ENCODE measurements at places on chromosomes 5 and 9.

DNA sequence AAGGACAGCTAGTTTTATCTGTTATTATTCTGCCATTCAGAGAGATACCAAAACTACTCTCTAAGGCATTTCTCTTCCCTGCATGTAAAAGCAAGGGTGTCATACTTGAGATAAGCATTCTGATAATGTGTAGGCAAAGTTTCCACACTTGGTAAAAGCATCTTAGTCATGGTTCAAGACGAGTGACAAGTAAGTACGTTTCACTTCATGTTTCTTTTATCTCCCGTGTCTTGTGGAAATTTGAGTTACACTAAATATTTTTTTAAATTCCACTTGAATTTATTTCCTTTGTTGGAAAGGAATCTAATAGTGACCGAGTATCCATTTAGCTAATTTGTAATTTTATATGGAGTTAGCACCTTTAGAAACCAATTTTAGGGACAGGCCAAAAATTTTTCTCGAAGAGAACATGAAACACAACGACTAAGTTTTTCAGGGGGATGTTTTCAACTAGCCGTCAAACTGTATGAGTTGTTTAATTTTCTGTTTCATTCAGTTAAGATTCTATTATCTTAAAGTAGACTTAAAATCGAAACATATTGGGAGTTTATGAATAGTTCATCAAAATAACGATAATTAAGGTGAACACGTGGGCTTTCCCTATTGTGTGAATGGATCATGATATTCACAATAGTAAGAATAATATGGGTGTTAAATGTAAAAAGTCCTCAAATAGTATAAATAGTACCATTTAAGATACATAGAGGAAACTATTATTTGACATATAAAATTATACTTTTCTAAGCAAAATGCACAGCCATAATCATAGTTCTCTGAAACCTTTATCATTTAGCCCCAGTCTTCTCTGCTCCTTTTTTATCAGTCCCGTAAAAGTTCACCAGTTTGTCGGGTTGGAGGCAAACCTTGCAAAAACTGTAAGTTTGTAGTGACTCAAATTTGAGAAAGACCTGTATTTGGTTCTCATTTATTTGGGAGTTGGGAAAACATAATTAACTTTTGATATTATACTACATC, 1.6 kb downstream of the RFESD start:
- DNase-seq: no peak

DNA sequence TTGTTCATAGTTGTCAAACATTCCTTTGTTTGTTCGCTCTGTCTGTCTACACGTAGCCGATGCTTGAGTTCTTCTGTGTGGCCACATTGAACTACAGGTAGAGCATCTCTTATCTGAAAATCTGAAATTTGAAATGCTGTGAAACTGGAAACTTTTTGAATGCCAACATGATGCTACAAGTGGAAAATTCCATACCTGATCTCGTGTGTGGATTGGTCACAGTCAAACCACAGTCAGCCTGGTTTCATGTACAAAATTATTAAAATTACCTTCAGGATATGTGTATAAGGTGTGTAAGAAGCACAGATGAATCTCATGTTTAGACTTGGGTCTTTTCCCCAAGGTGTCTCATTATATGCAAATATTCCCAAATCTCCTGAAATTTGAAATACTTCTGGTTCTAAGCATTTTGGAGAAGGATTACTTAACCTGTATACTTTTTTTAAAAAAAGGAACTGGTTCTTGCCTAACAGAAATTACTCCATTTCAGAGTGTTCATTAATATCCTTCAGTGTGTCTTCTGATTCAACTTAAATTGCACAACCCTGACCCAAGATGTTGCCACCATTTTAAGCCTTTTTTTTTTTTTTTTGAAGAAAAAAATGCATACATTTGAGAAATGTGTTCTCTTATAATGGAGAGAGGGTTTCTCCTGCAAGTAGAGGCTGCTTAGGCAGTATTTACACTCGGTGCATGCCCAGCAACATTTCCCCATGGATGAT, 254.3 kb downstream of the MAST4 start:
- no peak for DNase-seq

GRCh38 chr5:55857247-55857640, 6.1 kb downstream of the IL31RA start:
- no peak for DNase-seq

DNA sequence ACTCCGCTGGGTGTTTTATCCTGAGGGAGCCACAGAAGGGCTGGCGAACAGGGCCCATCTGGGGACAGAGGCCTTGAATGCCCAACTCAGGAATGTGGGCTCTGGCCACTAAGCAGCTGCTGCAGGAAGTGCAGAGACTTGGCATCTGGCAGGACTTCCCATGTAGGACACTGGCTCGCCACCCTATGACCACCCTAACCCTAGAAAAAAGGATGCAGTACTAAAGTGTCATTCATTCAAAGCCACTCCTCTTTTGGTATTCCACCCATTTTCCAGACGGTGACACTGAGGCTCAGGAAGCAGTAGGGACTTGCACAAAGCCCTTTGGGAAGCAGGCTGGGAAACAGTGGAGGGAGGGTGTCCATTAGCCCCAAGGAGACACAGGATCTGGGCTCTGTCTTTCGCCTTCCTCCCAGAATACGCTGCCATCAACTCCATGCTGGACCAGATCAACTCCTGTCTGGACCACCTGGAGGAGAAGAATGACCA, 3.0 kb downstream of the BBLN start:
- no peak for DNase-seq

DNA sequence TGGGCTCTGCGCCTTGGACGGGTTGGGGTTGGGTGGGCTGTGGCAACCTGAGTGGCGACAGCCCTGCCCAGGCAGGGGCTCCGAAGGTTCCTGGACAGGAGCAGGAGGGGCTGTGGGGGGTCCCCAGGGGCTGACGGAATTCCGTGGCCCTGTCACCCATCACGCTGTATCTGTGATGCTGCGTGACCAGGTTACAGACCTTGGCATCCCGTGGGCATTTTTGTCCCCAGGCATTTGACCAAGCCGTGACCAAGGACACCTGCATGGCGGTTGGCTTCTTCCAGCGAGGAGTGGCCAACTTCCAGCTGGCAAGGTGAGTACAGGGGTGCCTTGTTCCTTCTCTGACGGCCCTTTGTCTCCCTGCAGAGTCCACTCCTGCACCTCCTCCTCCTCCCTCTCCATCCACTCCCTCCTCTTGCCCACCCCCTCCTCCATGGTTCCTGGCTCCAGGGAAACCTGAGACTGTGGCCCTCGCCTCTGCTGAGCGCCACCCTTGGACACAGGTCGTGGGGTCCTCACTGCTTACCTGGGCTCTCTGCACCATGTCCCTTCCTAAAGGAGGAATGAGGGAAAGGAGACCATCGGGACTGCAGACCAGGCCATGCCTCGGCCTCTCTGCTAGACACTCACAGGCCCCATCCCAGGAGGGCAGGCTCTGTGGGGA, 3.0 kb downstream of the NOXA1 start:
- DNase-seq: no peak

DNA sequence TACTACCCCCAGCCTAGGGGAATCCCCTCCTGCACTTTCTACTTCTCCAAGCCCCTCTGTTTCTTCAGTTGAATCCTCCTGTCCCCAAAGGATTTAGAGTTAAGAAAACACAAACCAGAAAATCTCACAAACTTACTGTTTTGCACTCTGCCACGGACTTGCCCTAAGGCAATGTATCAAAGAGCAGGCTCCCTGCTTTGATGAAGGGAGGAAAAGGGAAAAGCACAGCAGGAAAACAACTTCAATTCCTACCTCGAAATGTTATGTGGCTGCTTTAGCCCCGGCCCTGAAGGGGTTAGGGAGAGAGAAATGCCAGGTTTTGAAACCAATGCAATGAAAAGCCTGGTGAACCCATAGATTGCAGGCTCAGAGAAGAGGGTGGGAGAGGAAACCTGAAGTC, 254.7 kb downstream of the MAN2A1 start:
- no peak for DNase-seq

- DNase-seq: no peak
Observed at GRCh38 chr5:35821513-35821912, 35.2 kb upstream of the IL7R start.

GRCh38 chr5:132608107-132608506, 49.9 kb upstream of the IL13 start:
- DNase-seq: no peak

DNA sequence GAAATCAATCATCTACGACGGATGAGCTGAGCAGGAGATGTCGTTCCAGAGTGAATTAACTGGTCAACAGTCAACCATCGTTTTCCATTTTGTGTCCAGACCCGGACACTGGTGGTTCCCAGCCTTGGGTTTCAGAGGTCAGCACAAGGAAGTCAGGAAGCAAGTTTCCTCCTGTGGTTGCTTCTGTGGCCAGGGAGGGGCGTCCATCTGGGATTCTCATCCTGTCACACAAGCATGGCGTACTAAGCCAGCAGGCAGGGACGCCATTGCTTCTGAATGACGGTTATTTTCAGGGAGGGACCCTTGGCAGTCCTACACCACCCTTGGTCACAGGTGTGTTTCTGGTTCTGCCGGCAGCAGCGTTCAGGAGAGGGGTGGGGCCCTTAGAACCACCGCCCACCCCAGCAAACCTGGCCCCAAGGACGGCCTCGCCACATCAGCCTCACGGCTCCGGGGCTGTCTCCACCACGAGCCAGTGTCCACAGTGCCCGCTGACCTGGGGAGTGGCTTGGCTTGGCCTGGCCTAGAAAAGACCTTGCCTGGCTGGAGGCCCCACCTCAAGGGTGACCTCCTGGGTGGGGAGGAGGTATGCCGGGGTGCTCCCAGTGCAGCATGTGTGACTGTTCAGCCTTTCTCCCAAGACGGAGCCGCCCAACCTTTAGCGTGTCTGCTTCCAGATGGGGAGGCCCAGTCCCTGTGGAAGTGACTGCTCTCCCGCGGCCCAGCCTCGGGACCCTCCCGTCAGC, 25.2 kb downstream of the NDUFS6 start:
- DNase-seq: no peak

DNA sequence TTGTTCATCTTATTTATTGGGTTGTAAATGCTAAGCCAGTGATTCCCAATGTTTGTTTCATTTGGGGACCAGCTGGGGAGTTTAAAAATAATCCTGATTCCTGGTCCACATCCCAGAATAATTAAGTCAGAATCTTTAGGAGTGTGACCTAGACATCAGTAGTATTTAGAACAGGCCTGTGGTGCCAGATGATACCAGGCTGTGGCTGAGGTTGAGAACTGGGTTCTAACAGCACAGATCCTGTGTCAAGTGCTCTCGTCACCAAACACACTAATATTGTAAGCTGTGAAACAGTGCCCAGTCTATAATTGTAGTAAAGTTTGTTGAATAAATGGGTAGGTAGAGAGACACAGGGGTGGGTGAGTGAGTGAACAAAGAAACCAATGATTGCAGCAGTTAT, 172.1 kb upstream of the PPP1R2B start:
- DNase-seq: no peak

DNA sequence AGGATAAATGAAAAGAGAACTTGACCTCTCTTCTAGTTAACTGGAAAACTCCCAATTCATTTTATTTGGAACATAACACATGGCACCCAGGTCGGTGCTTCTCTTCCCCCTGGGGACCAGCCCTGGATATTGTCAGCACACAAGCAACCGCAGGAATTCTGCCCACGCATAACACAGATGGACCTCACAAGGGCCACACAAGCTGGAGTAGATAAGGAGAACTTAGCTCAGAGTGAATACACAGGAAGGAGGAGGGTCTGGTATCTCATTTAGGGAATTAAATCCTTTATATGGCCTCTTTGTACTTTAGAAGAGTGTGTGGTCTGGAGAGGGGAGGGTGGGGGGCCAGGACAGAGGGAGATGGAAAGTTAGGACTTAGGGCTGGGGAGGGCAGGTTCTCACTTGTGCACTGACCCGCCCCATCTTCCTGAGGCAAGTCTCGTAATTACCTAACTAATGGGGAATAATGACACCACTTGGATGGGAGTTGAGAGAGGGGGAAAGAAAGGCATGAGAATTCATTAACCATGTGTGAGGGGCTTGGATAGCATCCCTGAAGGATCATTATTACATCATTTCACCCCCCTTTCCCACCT, 341.2 kb upstream of the WWC1 start:
- no peak for DNase-seq

- DNase-seq: no peak
Observed at GRCh38 chr5:150513375-150514309, 5.7 kb downstream of the NDST1 start.

DNA sequence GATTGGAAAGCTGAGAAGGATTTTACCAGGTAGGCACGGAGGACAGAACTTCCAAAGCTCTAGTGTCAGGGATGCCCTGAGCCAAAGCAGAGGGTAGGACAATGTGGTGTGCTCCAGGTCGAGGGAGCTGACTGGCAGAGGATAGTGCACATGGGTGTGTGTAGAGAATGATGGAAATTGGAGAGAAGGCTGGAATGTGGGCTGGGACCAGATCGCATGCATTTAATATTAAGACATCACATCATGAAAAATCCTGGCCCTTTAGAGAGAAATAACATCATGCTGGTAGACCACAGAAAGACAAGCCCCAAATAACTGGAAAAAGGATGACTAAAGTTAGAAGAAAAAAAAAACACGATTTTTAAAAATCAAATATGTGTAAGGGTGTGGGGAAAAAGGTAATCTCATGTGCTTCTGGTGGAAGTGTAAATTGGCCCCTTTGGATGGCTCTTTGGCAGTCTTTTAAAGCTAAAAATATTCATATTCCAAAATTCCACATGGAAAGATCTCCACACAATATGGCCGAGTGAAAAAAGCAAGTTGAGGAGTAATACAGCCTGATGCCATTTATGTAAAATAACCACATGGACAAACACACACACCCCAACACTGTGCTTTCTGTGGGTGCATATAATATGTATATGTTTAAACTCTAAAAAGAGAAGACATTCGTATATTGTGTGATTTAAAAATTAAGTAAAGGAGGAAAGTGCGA, 67.0 kb upstream of the TGFBR1 start:
- no peak for DNase-seq

- no peak for DNase-seq
Observed at GRCh38 chr5:37088009-37088408, 161.2 kb downstream of the CPLANE1 start.

DNA sequence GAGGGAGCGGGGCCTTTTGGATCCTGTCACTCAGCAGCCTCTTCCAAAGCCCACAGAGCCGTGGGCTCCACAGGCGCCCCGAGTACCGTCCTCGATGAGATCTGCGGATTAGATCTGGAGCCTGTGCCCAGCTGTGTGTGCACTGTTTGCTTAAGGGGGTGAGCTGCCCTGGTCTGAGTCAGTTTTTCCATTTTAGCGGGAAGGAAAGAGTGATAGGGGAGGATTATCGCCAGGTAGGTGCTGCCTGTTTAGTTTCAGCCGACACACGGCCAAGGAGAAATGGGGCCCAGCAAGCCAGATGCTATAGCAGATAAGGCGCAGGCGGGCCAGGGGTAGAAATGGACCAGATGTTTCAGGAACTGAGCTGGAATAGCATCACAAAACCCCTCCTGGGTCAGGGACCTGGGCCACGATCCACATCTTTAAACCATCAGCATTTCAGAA, 18.1 kb downstream of the COL5A1 start:
- no peak for DNase-seq

- DNase-seq: no peak
Observed at GRCh38 chr5:89283728-89284493, 400.9 kb upstream of the MEF2C start.

GRCh38 chr9:98864281-98865174, 57.1 kb downstream of the GALNT12 start:
- no peak for DNase-seq

GRCh38 chr5:59371525-59372127, 521.9 kb downstream of the PDE4D start:
- no peak for DNase-seq

- DNase-seq: no peak
Observed at GRCh38 chr5:107982703-107983425, 312.1 kb upstream of the EFNA5 start.
